ENCODE measurements at places on chromosomes 12 and 14. TPM values are rescaled to one million over a fixed set of nuclear protein-coding genes. Genes with fewer than 3 reads are reported as not detected.
A peak's percentile ranks its signal among the peaks of the same experiment; 100 is the strongest.

DNA sequence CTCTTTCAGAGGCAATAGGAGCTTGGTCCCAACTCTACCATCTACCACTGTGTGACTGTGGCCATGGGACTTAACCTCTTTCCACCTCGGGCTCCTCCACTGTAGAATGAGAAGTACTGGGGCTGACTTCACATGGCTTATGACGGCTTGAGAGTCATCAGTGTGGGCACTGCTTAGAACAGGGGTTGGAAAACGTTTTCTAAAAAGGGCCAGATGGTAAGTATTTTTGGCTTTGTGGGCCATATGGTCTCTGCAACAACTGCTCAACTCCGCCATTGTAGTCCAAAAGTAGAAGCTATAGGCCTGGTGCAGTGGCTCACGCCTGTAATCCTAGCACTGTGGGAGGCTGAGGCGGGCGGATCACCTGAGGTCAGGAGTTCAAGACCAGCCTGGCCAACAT lies 69.2 kb upstream of the LTA4H start:
- DNase-seq, result no peak

- no peak for DNase-seq
These were observed 79.1 kb downstream of the LRIG3 start for GRCh38 chr12:58841058-58841798.

DNA sequence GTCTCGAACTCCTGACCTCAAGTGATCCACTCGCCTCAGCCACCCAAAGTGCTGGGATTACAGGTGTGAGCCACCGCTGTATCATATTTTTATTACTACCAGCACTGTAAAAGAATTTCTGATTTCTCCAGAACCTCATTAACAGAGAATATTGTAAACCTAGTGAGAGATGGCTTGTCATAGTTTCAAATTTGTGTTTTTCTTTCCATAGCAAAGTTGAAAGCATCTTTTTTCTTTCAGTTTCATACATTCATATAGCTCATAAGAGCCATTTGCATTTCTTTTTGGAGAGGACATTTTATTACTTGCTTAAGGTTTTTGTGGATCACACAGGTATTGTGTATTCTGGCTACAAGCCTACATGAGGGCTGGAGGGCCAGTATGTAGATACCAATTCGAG lies 58.0 kb downstream of the MIS18BP1 start:
- no peak for DNase-seq

DNA sequence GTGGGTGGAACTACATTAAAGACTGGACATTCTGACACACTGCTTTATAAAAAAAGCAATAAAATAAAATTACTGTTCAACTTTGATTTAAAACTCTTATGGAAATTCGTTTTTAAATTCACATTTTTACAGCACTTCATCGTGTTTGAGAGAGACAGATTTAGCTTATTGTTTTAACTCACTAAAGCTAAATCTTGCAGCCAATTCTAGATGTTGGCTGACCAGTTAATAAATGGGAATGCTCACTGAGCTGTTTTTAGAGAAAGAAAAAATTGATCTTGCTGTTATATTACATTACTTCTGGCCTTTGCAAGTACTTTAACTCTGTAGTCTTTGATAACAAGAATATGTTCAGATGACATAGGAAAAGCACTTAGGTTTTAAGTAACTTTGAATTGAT lies 157.1 kb downstream of the PLCZ1 start:
- no peak for DNase-seq

DNA sequence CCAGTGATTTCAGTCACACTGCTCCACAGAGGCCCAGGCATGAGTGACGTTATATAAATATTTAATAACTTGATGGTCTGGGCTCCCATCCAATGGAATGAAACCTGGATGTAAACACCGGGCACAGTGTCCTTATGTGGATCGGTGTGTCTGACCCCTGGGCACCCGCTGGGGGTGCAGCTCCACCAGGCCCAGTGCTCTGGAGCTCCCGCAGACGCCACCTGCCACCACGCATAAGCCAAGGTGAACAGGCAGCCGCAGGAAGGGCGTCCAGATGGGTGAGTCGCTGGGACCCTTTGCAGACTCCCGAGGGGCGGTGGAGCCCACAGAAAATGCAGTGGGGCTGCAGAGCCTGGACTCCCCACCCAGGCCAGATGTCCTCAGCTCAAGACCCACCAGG lies 121.6 kb downstream of the SCARB1 start:
- DNase-seq, result peak; percentile 65

DNA sequence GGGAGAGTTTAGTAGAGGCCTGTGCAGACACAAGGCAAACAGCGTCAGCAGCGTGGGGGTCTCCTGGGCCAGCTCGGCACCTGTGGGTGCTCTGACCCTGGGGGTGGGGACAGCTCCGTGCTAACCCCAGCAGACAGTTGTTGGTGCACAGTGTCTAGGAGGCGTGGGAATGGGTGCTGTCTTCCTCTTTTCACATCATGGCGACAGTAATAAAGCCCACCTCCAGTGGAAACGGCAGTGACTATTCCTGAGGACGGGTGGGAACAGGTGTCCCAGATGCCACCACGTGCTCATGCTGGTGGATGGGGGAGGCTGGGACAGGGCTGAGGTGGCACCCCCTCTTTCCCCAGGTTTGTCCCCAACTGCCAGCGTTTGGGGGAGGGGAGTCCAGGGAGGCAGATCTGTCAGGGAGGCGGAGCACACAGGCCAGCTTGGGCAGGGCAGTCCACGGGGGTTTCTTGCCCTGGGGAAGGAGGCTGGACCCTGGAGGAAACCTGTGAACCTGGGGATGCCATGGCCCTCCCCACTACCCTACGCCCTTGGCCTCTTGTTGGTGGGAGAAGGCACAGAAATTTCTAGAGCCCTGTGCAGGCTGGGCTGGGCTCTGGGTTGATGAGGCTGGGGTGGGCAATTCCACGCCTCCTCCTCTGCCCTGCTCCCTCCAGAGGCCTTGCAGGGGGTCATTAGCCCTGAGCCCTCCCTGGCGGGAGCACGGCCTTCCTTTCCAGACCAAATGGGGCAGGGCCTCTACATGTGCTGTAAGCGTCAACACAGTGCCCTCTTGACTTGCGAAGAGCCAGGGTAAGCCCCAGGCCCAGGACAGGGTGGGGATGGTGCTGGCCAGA lies 3.8 kb downstream of the ZBTB42 start:
- no peak for DNase-seq

GRCh38 chr14:60315196-60315990 lies 66.4 kb downstream of the PPM1A start:
- no peak for DNase-seq

GRCh38 chr12:2580821-2581220 lies 213.9 kb upstream of the FKBP4 start:
- DNase-seq, result no peak

DNA sequence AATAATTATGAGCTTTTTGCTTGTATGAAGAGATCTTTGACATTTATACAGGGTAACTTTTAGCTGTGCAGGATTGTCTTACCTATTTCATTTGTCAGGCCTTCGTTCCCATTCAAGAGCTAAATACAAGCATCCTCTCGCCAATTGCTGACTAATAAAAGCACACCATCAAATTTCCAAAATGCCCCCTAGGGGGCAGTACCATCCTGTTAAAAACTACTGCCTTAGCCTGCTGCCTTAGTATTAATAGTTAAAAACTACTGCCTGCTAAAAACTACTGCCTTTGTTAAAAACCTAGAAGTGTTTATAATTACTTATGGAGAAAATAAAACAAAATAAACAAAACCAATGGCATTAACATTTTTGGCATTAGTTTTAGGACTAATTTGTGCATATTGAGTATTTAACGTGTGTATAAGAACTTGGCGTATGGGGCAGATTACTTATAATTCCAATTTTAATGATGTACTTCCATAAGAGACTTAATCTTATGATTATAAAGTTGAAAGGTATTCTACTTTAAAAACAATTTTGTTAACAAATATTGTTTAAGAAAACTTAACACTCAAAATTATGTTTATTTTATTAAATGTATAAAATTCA lies 3.0 kb upstream of the IFI27L2 start:
- DNase-seq, result peak; percentile 53

GRCh38 chr14:74134484-74134883 lies 49.7 kb downstream of the LIN52 start:
- DNase-seq, result no peak

- no peak for DNase-seq
These were observed 8.5 kb upstream of the TSPAN8 start for GRCh38 chr12:71166280-71166679.

DNA sequence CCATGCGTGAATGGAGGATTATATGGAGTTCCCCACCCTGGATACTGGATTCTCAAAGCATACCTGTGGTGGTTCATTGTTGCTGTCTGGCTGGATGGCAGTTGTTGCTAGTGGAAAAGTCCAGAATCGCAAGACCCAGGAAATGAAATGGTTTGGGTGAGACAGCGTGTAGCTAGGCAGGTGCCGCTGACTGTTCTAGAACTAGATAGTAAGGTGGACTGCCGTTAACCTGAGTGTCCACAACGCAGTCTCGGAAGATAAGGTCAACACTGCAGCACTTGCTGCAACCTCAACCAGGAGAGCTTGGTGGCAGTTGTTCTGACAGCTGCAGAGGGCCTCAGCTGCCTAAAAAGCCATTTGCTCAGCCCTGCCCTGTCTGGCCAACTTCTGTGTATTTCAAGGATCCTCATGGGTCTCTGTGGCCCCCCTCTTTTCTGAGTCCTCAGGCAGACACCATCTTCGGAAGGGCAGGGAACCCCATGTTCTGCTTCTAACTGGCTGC lies 15.5 kb upstream of the IRF2BPL start:
- no peak for DNase-seq

DNA sequence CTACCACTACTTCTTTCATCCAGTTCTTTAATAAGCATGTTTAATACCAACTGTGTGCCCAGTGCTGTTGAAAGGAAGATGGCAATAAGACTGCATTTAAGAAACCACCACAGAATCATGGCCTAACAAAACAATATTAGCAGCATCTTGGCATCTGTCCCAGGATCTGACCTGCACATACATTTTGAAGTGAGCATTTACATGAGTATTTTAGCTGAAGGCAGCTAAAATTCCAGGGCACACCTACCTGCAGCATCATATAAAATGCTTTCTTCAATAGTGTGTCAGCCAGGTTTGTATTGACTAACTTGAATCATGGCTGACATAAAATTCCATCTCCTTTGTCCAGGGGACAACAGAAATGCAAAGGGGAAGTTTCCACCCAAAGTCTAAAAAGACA lies 65.0 kb upstream of the ARHGAP5 start:
- no peak for DNase-seq

DNA sequence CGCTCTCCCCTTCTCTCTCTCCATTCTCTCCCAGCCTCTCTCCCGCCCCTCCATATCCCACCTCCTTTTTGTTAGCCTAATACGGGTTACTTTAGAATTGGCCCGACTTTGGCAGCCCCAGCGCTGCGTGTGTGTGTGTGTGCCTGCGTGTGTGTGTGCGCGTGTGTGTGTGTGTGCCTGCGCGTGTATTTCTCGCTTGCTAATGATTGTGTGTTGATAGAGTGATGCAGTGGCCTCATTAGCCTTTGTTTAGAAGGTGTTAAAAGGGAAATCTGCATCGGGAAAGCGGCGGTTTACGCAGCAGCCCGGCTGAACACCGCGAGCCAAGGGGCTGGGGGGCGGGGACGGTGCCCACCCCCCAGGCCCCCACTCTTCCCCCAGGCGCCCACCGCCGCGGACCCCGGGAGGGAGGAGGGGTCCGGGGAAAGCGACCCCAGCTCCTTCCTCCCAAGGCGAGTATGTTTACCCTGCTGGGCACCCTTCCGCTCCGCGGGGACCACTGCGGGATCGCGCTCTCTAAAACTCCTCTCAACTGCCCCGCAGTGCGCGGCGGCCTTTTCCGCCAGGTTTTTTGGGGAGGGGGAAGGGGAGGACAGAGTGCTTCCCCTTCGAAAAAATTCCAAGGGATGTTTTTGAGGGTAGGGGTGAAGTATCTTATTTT lies 6.8 kb upstream of the LHX5 start:
- no peak for DNase-seq

GRCh38 chr12:126258190-126258589 lies 1193.0 kb downstream of the AACS start:
- DNase-seq, result no peak

- no peak for DNase-seq
These were observed 1.9 kb upstream of the TBX3 start for GRCh38 chr12:114685869-114686268.

- peak; percentile 45 for DNase-seq
These were observed 4.6 kb upstream of the LRP1-AS start for GRCh38 chr12:57151741-57152630.

DNA sequence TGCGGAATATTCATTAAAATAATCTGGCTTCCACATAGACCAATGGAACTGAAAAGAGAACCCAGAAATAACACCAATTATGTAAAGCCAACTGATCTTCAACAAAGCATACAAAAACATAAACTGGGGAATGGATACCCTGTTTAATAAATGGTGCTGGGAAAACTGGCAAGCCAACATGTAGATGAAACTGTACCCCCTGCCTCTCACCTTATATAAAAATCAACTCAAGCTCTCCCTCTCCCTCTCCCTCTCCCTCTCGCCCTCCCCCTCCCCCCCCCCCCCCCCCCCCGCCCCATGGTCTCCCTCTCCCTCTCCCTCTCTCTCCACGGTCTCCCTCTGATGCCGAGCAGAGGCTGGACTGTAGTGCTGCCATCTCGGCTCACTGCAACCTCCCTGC lies 13.1 kb upstream of the SPTSSA start:
- DNase-seq, result no peak

GRCh38 chr12:46470036-46470627 lies 97.6 kb upstream of the SLC38A2 start:
- DNase-seq, result no peak

GRCh38 chr12:111692575-111693210 lies 6.8 kb downstream of the ACAD10 start:
- no peak for DNase-seq

- DNase-seq, result no peak
These were observed 100.7 kb downstream of the ZFC3H1 start for GRCh38 chr12:71562676-71563595.

DNA sequence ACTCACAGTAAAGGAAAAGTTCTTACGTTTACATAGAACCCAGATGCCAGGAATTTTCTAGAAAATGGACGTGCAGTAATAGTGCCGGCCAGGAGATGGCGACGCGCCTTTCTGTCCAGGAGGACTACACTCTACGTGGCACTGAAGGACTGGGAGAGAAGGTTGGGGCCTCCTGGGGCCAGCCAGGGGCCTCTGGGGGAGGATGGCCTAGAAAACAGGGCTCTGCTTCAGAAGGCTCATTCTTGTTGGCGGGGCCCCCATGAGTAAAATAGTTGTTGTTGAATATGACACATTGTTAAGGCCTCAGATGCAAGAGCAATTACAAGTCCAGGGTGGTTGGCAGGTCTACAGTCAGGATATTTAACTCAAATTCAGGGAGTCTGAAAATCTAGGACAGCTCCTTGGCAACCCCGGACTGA lies 120.1 kb upstream of the MAX start:
- DNase-seq, result peak; percentile 65

- DNase-seq, result no peak
These were observed 33.0 kb downstream of the FOXN3 start for GRCh38 chr14:89384023-89384422.

- peak; percentile 32 for DNase-seq
These were observed 100.2 kb downstream of the SRGAP1 start for GRCh38 chr12:63944586-63945228.

The SLC17A8 gene
- total RNA-seq, result not detected

The PNN gene
- total RNA-seq, result 10.2 TPM

The AMN gene
- total RNA-seq, result 0.13 TPM

The KRT83 gene
- total RNA-seq, result not detected

The GLS2 gene
- 0.13 TPM for total RNA-seq

The PMCH gene
- total RNA-seq, result not detected

The POLR3B gene
- 6.4 TPM for total RNA-seq

The FOXN4 gene
- not detected for total RNA-seq

The CLEC4E gene
- total RNA-seq, result not detected

The SERPINA1 gene
- total RNA-seq, result not detected

The SDS gene
- total RNA-seq, result under 0.01 TPM

The BCAT1 gene
- total RNA-seq, result 97.5 TPM

The SLC5A8 gene
- total RNA-seq, result under 0.01 TPM

The LALBA gene
- total RNA-seq, result not detected

The GALNT8 gene
- total RNA-seq, result 0.13 TPM

The LEMD3 gene
- total RNA-seq, result 21.8 TPM

The GPN3 gene
- total RNA-seq, result 19.1 TPM

The ZNF10 gene
- total RNA-seq, result 4.7 TPM
